Stimulated activated CD8-positive, alpha-beta memory T cell treated with anti-CD3 and anti-CD28 coated beads, Interleukin-7, amount 100 ng/mL, for 4 hours (primary cell): ENCODE measurements at places on chromosomes 11 and 22.

GRCh38 chr11:5042091-5042490 lies 4.2 kb upstream of the OR52J3 start:
- DNase-seq = no peak

- no peak for DNase-seq
These were observed 69.5 kb downstream of the AMBRA1 start for GRCh38 chr11:46524201-46524770.

DNA sequence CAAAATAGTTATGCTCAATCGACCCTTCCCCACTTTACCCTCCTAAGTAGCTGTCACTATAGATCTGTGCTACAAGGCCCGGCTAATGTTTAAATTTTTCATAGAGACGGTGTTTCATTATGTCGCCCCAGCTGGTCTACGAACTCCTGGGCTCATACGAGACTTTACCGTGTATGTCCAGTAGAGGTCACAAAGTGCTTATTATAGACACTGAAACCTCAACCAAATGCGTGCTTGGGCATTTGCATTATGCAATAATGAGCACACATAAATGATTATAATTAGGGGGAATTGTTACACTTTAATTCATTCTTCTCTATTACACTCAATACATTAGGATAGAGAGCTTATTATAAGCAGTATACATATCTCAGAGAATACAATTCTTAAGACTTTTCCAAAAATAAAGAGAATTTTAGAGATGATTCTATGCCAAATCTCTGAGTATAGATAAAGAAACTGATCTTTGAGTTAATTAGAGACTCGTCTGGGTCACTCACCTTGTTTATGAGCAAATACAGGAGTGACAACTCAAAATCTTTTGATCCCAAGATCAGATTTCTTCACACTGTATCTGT lies 12.5 kb upstream of the MRPL16 start:
- peak; percentile 14 for DNase-seq

DNA sequence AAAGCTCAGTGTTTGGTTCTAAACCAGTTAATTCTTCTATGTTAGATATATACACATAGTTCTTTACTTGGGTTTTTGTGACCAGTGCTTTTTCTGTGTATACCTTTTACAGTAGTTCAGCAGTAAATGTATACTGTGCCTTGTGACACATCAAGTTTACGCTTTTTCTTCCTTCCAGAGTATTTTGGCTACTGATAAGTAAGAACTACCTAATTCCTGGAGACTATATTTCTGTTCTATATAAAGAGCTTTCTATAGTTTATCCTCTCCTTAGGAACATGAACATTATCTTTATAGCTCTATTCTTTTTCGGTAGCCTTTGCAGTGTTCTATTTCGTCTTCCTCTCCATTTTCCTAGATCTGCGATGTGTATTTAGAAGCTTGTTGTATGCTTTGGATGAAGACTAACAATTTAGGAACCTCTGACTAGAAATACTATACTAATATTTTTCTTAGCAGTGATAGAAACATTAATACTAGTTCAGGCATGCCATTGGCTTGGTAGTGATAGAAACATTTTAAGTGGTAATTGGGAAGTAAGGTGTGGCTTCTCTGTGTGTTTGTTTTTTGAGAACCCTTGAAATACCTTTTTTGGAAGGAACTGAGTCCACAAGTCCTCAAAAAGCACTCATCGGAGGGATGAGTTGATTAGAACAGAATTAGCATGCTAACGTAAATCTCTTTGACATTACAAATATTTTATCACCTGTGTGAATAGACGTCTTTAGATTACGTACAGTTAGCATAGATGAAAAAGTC lies 74.6 kb downstream of the ARHGEF12 start:
- DNase-seq = no peak

DNA sequence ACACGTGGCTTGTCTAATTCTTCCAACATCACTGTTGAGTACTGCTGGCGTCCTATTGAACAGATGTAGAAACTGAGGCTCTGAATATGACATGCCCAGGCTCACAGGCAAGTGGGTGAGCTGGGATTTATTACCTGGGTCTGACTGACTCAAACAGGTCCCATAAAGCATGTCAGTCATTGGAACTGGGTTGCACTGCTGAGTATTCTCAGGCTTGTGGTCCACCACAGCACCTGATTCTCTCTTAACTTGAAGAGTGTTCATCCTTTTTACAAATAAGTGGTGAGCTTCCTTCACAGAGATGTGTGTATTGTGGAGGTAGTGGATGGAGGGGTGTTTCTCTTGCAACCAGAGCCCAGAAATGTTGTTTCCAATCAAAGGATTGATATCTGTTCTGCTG lies 44.5 kb downstream of the SC5D start:
- no peak for DNase-seq

DNA sequence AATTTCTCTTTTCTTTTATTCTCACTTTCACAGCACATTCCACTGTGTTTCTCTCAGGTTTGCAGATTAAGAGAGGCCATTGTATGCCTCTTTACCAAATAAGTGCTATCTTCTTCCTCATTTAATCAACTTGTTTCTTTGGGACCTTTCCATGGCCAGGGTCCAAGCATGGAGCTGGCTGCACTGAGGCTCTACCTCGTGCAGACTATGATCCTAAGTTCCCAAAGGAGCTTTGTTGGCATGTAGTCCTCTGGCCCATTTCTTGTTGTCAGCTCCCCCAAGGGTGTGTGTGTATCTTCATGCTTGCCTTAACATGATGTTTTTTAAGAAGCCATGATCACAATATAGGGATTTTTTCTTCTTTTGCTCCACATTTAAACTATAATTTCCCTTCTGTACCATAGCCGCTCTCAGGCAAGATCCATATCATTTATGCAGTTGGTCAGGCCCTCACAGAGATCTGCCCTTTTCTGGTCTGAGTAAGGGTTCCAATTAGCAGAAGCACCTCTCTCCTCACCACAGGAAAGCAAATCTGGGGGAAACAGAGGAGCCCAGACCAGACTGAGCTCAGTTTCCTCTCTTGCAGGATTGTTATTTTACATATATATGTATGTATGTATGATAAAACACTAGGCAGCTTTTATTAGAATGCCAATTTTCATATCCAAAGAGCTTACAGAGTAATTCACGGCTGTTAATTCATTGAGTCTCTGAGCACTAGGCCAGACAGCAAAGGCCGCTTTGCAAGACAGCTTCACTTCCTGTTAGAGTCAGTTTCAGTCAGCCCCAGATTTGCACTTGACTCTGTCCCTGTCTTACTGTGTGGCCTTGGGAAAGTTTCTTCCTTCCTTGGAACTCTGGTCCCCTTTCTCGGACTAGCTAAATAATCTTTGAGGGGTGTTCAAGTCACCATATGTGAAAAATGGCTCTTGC lies 34.3 kb downstream of the CYB5R2 start:
- DNase-seq = no peak

- DNase-seq = peak; percentile 12
These were observed 128.7 kb upstream of the TOP3B start for GRCh38 chr22:22111267-22111751.

DNA sequence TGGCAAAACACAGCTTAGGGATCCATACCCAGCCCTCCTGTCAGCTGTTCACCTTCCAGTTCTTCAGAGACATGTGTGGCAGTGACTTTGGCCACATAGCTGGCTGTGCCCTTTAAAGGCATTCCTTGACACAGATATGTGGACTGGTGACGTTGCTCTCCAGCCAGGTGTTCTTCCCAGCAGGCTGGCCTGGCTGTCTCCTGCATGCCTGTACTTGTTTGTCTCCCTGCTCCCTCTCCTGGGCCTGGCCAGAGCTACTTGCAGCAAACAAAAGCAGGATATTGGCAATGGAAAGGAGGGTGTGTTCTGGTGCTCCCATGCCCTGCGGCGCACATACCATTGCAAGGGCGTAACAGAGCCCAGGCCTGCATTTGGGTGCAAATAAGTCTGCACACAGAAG lies 38.3 kb downstream of the PIK3IP1 start:
- DNase-seq = no peak

DNA sequence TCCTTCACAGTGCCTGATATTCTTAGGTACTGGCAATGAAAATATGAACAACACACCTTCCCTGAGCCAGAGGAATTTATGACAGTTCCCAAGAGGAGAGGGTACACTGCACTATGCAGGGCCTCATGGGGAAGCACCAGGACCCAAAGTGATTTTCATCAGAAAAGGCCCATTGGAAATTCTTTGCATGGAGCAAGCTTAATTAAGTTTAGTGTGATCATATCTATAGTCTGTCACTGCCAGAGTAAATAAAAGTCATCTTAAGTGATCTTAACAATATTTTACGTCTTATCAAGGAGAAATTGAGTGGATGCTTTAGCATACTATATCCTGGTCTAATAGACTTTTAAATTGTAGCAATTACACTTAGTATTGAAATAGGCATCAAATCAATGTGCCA lies 86.5 kb downstream of the ACER3 start:
- DNase-seq = no peak

DNA sequence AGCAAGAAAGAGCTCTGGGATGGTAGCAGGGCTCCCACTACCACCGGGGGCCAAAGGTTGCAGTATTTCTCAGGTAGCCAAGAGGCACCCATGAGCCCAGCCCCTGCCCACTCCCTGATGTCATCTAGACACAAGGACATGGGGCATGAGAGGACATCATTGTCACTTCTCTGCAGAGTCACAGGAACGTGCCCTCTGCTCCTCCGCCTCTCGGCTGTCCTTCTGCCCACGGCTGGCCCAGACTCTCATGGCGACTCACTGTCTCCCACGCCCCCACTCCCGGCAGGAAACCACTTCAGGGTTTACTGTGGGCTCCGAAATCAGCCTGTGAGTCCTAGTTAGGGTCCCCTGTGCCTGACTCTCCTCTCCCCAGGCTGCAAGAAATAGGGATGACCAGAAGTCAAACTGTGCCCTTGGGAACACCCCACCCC lies 1.8 kb upstream of the GAL start:
- no peak for DNase-seq

DNA sequence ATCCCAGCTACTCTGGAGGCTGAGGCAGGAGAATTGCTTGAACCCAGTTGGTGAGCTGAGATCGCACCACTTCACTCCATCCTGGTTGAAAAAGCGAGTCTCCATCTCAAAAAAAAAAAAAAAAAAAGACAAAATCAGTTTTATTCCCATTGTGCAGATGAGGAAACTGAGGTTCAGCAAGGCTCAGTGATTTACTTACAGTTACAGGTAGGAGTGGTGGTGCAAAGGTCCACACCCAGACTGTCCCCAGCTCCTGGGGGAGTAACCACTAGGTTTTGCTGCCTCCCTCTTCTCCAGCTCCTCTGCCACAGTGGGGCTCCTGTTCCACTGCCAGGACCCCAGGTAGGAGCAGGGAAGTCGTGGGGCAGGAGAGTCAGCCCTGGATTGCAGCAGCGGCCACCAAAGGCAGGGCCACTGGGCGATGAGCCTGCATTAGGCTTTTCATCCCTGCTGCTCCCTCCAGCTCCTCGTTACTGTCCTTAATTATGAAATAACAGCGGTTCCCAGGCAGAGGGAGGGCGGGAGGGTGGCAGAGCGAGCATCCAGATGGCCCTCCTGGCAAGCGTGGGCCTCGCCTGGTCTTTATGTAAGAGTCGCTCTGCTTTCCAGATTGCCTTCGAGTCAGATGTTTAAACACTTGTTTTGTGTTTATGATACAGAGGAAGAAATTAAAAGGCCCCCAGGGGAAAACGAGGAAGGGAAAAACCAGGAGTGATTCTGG lies 15.5 kb upstream of the RASD2 start:
- no peak for DNase-seq

DNA sequence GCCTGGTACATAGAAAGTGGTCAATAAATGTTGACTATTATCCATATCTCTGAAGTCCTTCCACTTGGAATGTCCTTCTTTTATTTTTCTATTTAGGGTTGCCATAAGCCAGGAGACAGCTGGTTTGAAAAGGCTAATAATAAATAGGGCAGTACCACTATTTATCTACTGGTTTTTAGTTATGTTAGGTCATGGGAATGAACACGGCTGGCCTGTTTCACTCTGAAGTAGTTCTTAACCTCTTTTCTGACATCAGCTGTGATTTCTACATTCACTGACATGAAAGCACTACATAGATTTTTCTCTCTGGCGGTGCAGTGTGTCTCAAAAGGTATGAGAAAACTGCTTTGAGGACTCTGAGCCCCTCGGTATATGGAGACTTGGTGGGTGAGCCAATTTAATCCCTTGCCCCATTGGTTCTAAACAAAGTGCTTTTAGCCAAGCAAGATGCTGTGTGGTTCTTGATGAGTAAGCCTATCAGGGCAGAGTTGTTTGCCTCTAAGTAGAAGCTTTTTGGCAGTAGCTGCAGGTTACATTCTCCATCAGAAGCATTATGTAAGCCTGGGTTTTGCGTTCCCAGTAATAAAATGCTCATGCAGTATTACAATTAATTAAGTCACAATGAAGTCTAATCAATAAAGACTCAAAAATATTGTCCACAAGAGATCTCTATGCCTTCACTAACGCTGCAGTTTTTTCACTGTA lies 48.7 kb upstream of the APOA1 start:
- no peak for DNase-seq

GRCh38 chr11:28146123-28146751 lies 38.0 kb downstream of the METTL15 start:
- no peak for DNase-seq

GRCh38 chr22:43883012-43883661 lies 8.7 kb downstream of the PNPLA5 start:
- no peak for DNase-seq

- DNase-seq = no peak
These were observed 24.8 kb downstream of the ACER3 start for GRCh38 chr11:76885390-76886097.

DNA sequence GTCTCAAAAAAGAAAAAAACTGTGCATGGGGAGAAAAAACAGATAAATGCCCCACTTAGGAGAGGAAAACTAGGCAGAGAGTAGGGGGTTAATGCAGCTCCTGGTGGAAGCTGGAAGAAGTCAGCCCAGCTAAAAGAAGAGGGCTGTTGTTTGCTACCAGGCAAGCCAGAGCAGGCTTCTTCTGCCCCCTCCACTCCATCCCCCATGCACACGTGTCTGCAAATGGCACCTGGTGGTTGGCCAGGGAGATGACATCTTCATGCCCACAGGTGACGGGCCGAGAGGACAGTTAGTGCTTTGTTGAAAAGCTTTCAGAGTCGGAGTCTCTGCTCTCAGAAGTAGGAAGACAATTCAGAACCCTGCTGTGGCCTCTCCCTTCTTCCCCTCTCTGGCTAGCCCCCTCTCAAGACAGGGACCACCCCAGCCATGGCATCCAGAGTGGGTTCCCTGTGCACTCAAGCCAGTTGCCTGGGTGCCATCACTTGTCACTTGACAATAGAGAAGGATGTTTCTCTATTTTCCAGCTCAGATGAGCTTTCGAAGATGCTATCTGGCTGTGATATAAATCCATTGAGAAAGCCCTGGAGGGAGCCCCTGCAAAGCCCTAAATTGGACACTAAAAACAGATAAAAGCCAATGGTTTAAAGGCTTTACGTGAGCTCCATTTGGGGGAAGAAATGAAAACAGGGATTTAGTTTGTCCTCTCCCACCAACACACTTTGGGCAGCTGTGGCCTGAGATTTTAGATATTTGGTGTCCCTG lies 142.0 kb downstream of the TRIM29 start:
- DNase-seq = no peak
